ENCODE measurements at places on chromosomes 6 and 20.

- DNase-seq, result no peak
Observed at GRCh38 chr6:134103006-134103405, 50.6 kb upstream of the SLC2A12 start.

GRCh38 chr6:144314562-144314961 is 29.4 kb downstream of the UTRN start:
- no peak for DNase-seq

DNA sequence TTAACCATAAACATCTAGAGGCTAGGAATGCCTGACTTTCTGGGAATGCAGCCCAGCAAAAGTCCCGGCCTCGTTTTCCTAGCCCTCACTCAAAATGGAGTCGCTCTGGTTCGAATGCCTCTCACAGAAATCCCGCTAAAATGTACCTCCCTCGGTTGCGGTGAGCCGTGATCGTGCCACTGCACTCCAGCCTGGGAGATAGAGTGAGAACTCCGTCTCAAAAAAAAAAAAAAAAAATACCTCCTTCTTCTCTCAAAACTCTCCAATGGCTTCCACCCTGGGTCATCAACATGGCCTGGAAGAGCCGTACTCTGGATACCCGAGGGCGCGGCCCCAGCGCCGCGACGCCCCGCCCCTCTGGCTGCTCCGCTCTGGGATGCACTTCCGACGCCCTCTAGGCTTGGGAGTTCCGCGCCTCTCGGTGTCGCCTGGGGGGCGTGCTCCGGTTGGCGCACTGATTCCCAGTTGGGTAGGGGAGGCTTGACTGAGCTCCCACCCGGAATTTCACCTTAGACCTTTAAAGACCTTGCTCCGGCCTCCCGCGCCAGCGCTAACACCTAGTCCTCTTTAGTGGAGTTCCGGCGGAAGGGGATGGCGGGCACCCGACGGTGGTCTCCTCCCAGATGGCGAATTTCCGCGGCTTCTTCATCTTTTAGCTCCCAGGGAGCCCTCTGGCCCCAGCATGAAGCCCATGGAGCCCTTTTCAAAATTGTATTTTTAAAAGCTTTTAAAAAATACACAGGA is 12.3 kb downstream of the HMGN4 start:
- DNase-seq, result no peak

GRCh38 chr20:4811661-4812181 is 90.0 kb downstream of the PRND start:
- DNase-seq, result no peak

- DNase-seq, result no peak
Observed at GRCh38 chr20:13231031-13231752, 10.1 kb downstream of the ISM1 start.

GRCh38 chr20:59163631-59164530 is at the start of gene ZNF831:
ZNF831 (plus strand) TSS chr20:59163821; CDS start chr20:59191020, 27,199 bp downstream.
- no peak for DNase-seq

All from non-pigmented ciliary epithelial cell (primary cell).